Tongue (tissue), 3 donors: ENCODE measurements at places on chromosomes 7 and 10. TPM values are rescaled to one million over a fixed set of nuclear protein-coding genes. Genes with fewer than 3 reads are reported as not detected.
A peak's percentile ranks its signal among the peaks of the same experiment; 100 is the strongest.

- DNase-seq: no peak
Observed at GRCh38 chr10:96700374-96701099, 19.8 kb downstream of the PIK3AP1 start.

- DNase-seq: no peak
Observed at GRCh38 chr10:109957092-109957797, 33.9 kb upstream of the XPNPEP1 start.

- DNase-seq: peak; percentile 84
Observed at GRCh38 chr7:3897430-3898372, 596.6 kb downstream of the SDK1 start.

GRCh38 chr7:130615583-130615982 lies 53.0 kb downstream of the COPG2 start:
- DNase-seq: no peak

- no peak for DNase-seq
Observed at GRCh38 chr10:21530168-21530567, 3.9 kb upstream of the MLLT10 start.

GRCh38 chr10:58956926-58957325 lies 219.5 kb upstream of the PHYHIPL start:
- DNase-seq: no peak

DNA sequence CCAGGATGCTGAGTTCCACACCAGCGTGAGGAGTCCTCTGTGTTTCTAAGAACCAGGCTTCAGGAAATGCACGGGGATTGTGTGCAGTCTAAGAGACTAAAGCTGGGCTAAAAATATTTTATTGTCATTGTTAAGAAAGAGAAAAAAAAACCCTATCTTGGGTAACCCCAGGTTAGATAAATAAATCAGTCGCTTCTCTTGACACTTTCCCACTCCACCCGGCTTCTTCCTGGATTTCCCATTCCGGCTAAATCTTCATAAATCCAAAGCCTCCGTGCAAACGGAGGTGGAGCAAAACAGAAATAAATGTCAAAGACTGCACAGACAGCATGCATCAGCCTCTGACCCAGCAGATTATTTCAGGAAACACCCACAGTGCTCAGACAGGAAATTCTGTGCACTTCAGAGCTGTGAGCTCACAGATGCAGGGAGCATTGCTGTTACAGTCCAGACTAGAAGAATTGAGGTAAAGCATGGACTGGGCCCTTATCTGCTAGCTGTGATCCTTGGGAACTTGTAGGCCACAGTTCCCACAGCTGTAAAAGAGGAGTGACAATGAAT lies 44.8 kb upstream of the GRID1 start:
- peak; percentile 48 for DNase-seq

GRCh38 chr7:42931447-42931833 lies 534 bp downstream of the PSMA2 start:
- DNase-seq: peak; percentile 25

NUPR2 gene
- not detected for total RNA-seq
